T-helper 2 cell (primary cell): ENCODE measurements at places on chromosomes 4 and X.

DNA sequence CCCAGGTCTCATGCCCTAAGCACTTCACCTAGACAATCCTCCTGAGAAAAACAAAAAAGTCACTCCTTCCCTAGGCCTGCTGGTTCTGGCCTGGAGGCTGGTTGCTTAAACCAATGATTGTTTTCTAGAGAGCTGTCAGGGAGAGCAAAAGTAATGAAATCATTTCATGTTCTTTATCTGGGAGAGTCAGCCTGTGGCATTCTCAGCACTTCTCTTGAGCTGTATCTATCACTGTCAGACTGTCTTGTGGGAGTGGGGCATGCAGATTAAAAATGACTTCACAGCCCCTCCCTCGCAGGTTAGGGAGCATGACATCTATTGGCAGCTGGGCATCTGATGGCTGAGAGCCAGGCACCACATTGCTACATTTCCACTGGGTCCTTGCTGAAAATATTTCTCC, 20.4 kb upstream of the TMEM154 start:
- DNase-seq: no peak

DNA sequence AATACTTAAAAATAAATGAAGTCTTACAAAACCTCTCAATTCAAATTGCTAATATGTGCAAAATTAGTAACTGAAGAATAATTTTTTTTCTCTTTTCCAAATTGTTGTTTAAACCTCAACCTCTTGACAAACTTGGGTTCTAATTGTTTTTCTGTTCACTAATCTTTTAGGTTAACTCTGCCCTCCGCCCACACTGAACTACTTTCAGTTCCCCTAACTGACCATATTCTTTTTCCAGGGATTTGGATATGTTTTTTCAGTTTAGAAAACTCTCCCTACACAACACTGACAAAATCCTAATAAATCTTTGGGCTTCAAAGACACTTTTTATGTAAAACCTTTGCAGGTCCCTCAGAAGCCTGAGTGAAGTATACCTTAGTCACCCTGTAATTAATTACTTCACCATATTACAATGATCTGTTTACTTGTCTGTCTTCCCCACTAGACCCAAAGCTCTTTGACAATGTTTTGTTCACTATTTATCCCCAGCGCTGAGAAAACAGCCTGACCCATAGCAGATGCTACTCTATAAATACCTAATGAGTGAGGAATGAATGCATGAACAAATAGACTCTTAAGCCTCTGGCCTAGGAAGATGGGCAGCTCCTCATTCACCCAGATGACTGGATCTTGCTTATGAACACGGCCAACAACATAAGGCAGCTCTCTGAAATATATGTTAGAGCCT, 134.9 kb downstream of the MAML3 start:
- DNase-seq: no peak

DNA sequence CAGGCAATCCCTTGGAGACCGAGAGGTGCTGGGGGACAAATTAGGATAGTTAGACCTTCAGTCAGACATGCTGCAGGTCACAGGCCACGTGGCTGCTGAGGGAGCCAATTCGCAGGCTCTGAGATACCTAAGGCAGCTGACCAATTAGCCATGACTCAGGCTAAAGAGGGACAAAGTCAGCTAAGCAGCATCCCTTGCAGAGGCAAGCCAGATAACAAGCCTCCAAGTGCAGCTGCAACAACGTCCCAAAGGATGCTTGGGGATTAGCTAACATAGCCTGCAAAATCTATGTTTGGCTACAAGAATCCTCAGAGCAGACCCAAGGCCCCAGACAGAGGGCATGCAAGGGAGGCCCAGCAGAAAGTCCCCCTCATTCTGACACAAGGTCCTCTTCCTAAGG, 93.5 kb downstream of the SEL1L3 start:
- DNase-seq: no peak

- DNase-seq: no peak
These were observed 1613.1 kb upstream of the TENM3 start for GRCh38 chr4:180630012-180630665.

GRCh38 chr4:142557239-142557801, 288.8 kb downstream of the INPP4B start:
- no peak for DNase-seq

- DNase-seq: peak; percentile 14
These were observed at the start of gene STAG2 for GRCh38 chrX:123961268-123962005. Gene STAG2 (plus strand): TSS chrX:123961706. CDS start chrX:124022628, 60,922 bp downstream.

- no peak for DNase-seq
These were observed 90.6 kb upstream of the MAB21L2 start for GRCh38 chr4:150491132-150492049.

GRCh38 chrX:24658421-24658820, 11.3 kb upstream of the PCYT1B start:
- DNase-seq: no peak

DNA sequence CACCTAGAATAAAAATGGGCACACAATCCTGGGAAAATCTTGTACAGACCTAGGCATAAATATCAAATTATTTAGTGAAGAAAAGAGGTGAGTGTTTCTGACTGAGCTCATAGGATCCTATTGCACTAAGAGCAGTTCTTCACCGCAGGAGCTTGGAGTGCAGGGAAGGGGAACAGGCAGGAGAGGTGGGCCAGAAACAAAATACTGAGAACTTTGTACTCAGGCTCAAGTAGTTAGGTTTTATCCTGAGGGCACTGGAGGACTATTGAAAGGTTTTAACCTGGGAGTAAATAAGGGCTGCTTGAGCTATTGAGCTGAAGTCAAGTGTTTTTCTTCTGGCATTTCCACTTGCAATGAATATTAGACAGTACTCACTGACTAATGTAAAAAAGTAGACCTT, 12.2 kb downstream of the EPHA5 start:
- no peak for DNase-seq

GRCh38 chrX:136584545-136584944, 52.5 kb downstream of the VGLL1 start:
- peak; percentile 69 for DNase-seq

GRCh38 chr4:148481636-148482035, 39.4 kb upstream of the NR3C2 start:
- no peak for DNase-seq

DNA sequence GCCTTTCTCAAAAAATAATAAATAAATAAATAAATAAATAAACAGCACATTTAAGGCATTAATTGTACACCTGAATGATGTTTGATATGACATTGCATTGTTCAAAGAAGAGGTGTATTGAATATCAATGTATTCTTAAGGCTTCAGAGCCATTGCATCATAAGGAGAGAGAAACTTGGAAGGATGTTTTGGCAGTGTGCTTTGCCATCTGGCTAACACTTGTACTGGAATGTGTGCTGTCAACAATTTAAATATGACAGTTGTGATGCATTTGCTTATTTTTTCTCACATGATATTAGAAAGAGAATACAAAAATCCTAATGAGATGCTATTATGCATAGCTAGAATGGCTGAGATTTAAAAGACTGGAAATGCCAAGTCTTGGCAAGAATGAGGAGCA, 67.8 kb downstream of the FAM133A start:
- no peak for DNase-seq

DNA sequence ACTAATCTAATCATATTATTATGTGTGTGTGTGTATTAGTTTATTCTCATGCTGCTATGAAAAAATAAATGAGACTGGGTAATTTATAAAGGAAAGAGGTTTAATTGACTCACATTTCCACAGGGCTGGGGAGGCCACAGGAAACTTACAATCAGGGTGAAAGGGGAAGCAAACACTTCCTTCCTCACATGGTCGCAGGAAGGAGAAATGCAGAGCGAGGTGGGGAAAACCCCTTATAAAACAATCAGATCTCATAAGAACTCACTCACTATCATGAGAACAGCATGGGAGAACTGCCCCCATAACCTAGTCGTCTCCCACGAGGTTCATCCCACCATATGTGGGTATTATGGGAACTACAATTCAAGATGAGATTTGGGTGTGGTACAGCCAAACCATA, 190.9 kb upstream of the TAPT1 start:
- no peak for DNase-seq

GRCh38 chrX:151727346-151727745, 7.2 kb upstream of the CNGA2 start:
- DNase-seq: no peak

- DNase-seq: no peak
These were observed 73.2 kb downstream of the FBXW7 start for GRCh38 chr4:152462695-152463094.

GRCh38 chr4:149277705-149278104, 537.9 kb downstream of the IQCM start:
- DNase-seq: no peak

- DNase-seq: no peak
These were observed 26.0 kb upstream of the NUP54 start for GRCh38 chr4:76174216-76174615.

GRCh38 chrX:70141373-70141772, 8.1 kb downstream of the IGBP1 start:
- no peak for DNase-seq

GRCh38 chr4:97073194-97073593, 1070.1 kb downstream of the STPG2 start:
- DNase-seq: no peak

DNA sequence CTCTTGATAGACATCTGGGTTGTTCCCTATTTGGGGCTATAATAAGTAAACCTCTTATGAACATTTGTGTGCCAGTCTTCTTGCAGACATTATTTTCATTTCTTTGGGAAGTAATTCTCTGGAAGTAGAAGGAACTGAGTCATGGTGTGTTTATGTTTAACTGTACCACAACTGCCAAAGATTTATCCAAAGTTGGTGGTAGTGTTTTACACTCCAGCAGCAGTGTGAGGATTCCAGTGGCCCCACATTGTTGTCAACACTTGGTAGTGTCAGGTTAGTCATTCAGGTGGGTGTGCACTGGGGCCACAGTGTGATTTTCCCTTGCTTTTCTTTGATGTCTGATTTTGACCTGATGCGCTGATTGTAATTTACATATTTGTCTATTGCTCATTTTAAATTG, 5.0 kb upstream of the UVSSA start:
- no peak for DNase-seq

DNA sequence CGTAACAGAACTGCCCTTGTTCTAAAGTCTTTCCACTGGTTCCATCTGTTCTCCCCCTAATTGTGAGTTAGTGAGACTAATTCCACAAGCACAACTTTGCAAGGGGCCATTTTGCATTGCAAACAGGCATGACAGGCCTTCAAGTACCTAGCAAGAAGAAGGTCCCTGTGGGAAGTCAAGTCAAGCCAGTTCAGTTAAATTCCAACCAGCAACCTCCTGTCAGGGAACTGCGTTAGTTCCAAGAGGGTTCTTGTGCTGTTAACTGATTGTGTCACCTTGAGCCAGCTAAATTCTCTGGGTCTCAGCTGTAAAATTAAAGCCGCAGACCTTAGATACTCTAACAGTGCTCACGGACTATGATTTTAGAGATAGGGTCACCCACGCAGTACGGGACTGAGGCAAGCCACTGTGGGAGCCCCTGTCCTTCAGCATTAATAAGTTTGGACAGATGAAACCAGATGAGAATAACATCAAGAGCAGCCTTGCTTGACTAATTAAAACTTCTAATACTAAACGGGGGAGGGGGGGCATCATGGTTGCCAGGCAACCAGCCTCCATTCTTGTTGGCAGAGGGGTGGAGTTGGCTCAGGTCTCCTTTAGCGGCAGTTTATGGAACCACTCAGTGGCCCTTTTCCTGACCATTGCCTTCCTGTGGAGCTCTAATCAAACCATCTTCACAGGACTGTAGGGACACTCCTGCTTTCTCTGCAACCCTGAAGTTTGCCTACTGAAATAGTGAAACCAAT, 24.1 kb upstream of the TMEM150C start:
- DNase-seq: no peak

- no peak for DNase-seq
These were observed 452.4 kb downstream of the BCOR start for GRCh38 chrX:39645178-39645895.

- DNase-seq: peak; percentile 22
These were observed 37.5 kb downstream of the SMIM20 start for GRCh38 chr4:25951390-25951952.

DNA sequence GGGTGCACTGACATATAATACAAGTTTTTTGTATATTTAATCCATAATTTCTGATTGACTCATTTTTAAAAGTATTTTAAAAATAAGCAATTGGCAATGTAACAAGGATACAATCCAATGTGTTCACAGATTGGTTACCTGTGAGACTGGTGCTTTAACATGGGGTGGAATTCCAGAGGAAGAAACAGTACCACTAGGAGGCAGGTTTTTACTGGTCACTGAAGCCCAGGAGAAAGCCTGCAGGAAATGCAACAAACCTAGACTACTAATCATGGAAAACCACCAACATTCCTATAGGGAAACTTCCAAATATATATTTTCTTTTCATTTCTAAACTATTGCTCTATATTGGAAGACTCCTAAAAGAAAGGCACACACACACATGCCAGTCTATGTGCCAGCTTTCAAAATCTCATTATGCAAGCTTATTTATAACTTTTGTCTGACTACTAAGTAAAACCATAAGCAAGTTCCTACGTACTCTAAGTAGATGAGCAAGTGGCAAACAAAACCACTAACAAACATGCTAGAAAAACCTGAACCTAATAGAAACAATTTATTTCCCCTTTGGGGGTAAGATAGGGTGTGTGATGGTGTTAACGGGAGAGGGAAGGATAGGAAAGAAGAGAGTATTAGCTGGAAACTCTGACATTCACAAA, 19.2 kb downstream of the G3BP2 start:
- DNase-seq: no peak

DNA sequence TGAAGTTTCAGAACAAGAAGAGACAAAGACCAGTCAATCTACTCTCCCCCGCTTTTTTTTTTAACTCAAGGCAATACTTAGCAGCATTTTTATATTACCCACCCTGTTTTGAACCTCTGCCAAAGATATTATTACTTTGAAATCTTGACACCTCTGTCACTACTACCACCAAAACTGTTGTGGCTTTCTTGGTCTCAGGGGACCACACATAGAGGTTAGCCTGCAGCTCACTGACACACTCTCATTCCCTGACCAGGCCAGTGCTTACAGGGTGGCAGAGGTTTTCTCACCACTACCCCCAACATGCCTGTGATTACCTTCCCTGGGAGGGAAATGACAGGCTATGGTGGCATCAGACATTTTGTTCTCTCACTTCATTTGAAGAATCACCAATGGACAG, 137.4 kb upstream of the STIM2 start:
- DNase-seq: no peak

DNA sequence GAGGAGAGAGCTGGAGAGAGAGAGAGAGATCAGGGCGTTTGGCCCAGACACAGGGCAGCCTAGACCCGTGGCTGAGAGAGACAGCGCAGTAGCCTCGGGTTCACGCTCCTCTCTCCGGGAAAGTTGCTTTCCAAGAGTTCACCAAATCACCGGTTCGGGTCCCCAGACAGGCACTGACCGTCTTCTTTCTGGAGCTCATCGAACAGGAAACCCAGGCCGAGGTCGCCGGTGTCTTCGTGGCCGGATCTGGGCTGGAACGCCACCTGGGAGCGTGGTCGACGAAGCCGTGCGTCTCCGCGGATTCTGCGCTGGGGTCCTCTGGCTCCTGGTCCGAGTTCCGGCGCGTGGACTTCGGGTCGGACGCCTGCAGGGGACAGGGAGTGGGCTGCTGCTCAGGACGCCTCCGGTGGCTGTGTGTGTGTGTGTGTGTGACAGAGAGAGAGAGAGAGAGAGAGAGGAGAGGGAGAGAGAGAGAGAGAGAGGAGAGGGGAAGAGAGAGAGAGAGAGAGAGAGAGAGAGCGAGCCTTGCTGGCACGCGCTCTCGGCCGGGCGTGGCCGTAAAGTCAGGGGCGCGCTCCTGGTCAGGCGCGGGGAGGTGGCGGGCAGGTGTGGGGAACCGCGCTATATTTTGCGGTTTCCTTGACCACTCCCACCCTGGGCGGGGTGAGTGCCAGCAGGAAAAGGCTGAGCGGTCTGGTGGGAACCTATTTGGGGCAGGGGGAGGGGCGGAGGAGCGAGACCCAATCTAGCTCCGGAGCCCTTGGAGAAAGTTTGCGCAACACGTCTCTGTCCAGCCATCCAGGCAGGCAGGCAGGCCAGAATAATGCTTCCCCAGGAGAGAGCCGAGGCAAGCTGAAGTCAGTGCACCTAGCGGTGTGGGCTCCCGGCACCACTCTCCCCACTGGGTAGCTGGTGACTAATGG, 62.1 kb downstream of the RHOXF2B start:
- DNase-seq: no peak
